ENCODE measurements at places on chromosomes 16 and 17. TPM values are rescaled to one million over a fixed set of nuclear protein-coding genes. Genes with fewer than 3 reads are reported as not detected.

The TBC1D3 gene
- total RNA-seq = 1.9 TPM

The ETV4 gene
- 0.76 TPM for total RNA-seq

- peaks cover 32% of the 10 kb centered on the region for H3K4me1 ChIP-seq
- H3K27ac ChIP-seq = no peak overlapping the region
- H3K4me3 ChIP-seq = no peak overlapping the region
- DNase-seq = no peak
Measured at GRCh38 chr17:30819971-30820705, 4.4 kb downstream of the CRLF3 start.

The GHDC gene
- 5.8 TPM for total RNA-seq

DNA sequence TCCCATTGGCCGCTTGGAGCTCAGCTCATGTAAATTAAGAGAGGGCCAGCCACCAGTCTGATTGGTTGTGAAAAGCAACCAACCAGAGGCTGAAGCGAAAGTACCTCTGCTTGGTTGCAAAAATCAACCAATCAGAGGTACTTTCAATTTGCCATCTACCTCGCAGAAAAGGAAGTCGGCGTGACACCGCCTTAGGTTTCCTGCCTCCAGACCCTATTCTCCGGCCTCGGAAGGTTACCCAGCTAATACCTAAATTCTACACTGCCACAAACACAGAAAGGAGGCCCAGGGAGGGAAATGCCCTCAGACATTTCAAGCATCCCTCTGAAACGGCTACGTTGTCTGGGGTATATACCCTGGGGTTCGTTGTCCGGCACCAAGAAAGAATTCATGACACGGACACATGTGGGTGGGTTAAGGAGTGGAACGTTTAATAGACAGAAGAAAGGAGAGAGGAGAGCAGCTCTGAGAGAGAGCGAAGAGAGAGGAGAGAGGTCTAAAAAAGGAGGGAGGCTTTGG, 481.3 kb downstream of the TMEM114 start:
- H3K4me1 ChIP-seq = no peaks in the 10 kb centered on the region
- no peaks in the 10 kb centered on the region for H3K36me3 ChIP-seq

GRCh38 chr16:5922686-5923085, 825.1 kb upstream of the EEF2KMT start:
- peaks cover 4% of the 10 kb centered on the region for H3K27me3 ChIP-seq
- no peak for DNase-seq
- no peaks in the 10 kb centered on the region for H3K4me1 ChIP-seq
- no peak overlapping the region for H3K4me3 ChIP-seq
- no peak overlapping the region for H3K27ac ChIP-seq
- no peaks in the 10 kb centered on the region for H3K36me3 ChIP-seq

- peaks cover 23% of the 10 kb centered on the region for H3K4me1 ChIP-seq
- H3K27me3 ChIP-seq = peaks cover 15% of the 10 kb centered on the region
- no peak for DNase-seq
- no peaks in the 10 kb centered on the region for H3K36me3 ChIP-seq
Measured at GRCh38 chr17:82385559-82386254, 14.1 kb downstream of the UTS2R start.

The HYDIN gene
- total RNA-seq = 2.8 TPM

The FBXW10 gene
- total RNA-seq = not detected

DNA sequence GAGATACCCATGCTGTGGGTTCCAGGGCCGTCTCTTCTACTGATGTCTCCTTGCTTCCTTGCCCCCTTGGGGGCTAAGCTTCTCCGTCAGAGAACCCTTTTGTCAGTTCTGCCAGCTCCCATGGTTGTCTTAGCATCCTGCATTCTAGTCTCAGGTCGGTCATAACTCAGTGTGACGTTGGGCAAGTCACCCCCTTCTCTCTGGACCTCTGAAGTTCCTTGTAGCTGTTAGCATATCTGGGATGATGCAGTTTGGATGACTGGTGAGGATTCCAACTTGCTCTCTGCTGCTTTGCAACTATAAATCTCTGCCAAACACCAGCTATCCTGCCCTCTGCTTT, 8.9 kb upstream of the MYL4 start:
- DNase-seq = no peak
- H3K27ac ChIP-seq = no peak overlapping the region
- no peaks in the 10 kb centered on the region for H3K27me3 ChIP-seq
- H3K36me3 ChIP-seq = no peaks in the 10 kb centered on the region
- H3K4me1 ChIP-seq = peaks cover 6% of the 10 kb centered on the region

- H3K27me3 ChIP-seq = no peaks in the 10 kb centered on the region
- no peak for DNase-seq
- H3K4me1 ChIP-seq = peaks cover 28% of the 10 kb centered on the region
- H3K27ac ChIP-seq = peak overlapping the region; percentile 80
Measured at GRCh38 chr17:2239882-2240430, 63.6 kb downstream of the SMG6 start.

The EIF5A gene
- total RNA-seq = 220 TPM

The CTRB1 gene
- 2.2 TPM for total RNA-seq

The PRSS21 gene
- not detected for total RNA-seq

The MT3 gene
- total RNA-seq = 3.0 TPM

DNA sequence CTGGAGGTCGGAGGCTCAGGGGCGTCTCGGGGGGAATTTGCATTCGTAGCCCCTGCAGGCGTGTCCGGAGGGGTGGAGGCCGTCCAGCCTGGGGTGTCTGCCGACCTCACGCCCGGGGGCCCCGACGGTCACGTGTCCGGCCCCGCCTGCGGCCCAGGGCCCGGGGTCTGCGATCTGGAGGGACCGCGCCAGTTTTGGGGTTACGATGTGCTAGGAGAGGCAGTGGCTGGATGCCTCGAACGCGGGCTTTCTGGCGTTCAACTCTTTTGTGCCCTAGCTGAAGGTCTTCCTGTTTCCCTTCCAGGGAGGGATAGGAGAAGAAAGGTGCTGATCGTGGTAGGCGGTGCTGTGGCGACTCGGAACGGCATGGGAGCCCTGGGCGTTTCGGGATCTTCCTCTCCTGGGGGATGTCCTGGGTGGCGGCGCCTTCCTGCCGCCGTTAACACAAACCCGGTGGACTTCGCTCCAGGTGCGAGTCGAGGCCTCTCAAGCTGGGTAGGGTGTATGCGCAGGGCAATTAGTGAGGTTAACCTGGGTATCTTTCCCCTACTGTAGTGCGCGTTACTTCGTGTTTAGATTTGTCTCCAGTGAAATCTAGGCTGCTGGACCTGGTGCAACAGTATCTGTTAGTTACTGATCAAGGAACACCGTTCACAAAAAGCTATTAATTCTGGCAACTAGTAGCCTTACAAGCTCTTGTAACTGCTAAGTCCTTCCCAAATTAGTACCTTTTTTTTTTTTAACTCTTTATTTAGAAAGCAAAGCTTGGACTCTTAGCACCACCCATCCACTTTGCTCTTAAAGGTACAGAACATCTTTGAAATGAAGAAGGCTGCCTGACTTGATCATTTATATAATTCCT, 1.3 kb downstream of the AKAP1 start:
- H3K27me3 ChIP-seq = no peaks in the 10 kb centered on the region

- H3K27ac ChIP-seq = no peak overlapping the region
- no peaks in the 10 kb centered on the region for H3K4me1 ChIP-seq
- peak; percentile 84 for DNase-seq
Measured at GRCh38 chr17:20226814-20227482, 217.8 kb downstream of the SPECC1 start.

GRCh38 chr16:14449790-14450480, 180.1 kb downstream of the PARN start:
- peaks cover 18% of the 10 kb centered on the region for H3K4me1 ChIP-seq
- no peak overlapping the region for H3K4me3 ChIP-seq
- H3K27me3 ChIP-seq = no peaks in the 10 kb centered on the region
- no peak overlapping the region for H3K27ac ChIP-seq

GRCh38 chr16:89047331-89048089, 46.1 kb upstream of the ACSF3 start:
- H3K36me3 ChIP-seq = no peaks in the 10 kb centered on the region
- H3K4me1 ChIP-seq = no peaks in the 10 kb centered on the region
- peak; percentile 3 for DNase-seq
- no peak overlapping the region for H3K4me3 ChIP-seq
- peaks cover 6% of the 10 kb centered on the region for H3K27me3 ChIP-seq

- no peak for DNase-seq
- H3K4me3 ChIP-seq = no peak overlapping the region
- no peaks in the 10 kb centered on the region for H3K36me3 ChIP-seq
- H3K27ac ChIP-seq = no peak overlapping the region
Measured at GRCh38 chr17:1873418-1873817, 43.6 kb downstream of the RPA1 start.

GRCh38 chr17:39722965-39723848, 7.1 kb downstream of the MIEN1 start:
- no peak for DNase-seq
- H3K36me3 ChIP-seq = no peaks in the 10 kb centered on the region
- no peak overlapping the region for H3K4me3 ChIP-seq
- H3K4me1 ChIP-seq = no peaks in the 10 kb centered on the region

- H3K4me3 ChIP-seq = no peak overlapping the region
- H3K27ac ChIP-seq = no peak overlapping the region
- H3K36me3 ChIP-seq = no peaks in the 10 kb centered on the region
Measured at GRCh38 chr16:69253870-69254341, 57.2 kb upstream of the VPS4A start.
